ENCODE measurements at places on chromosomes 4 and X. TPM values are rescaled to one million over a fixed set of nuclear protein-coding genes. Genes with fewer than 3 reads are reported as not detected.

GRCh38 chr4:139167774-139168444 is 9.1 kb downstream of the ELF2 start:
- DNase-seq = peak; percentile 78

SOX3 gene
- total RNA-seq = not detected

SLC9B1 gene
- 0.69 TPM for total RNA-seq

GRCh38 chrX:45735571-45735970 is 534.9 kb upstream of the DIPK2B start:
- DNase-seq = no peak

GRCh38 chrX:112759512-112759911 is 79.8 kb upstream of the LHFPL1 start:
- DNase-seq = peak; percentile 81

GRCh38 chr4:79917246-79917645 is 155.8 kb downstream of the ANTXR2 start:
- DNase-seq = peak; percentile 31

GNRHR gene
- total RNA-seq = not detected

ZIC3 gene
- not detected for total RNA-seq

BEX1 gene
- 0.20 TPM for total RNA-seq

- DNase-seq = no peak
Observed at GRCh38 chrX:24965372-24965771, 50.4 kb downstream of the ARX start.

DNA sequence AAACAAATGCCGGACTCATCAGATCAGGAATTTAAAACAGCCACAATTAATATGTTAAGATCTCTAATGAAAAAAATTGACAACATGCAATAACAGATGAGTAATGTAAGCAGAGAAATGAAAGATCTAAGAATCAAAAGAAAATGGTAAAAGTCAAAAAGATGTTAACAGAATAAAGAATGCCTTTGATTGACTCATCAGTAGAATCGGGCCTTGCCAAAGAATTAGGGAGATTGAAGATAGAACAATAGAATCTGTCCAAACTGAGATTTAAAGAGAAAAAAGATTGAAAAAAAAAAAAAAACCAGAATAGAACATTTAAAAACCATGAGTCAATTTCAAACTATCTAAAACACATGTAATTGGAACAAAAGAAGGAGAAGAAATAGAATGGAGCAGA is 25.9 kb upstream of the GUCY1A1 start:
- DNase-seq = peak; percentile 7

SMR3B gene
- total RNA-seq = not detected

ITGB1BP2 gene
- 1.1 TPM for total RNA-seq

- no peak for DNase-seq
Observed at GRCh38 chrX:96707804-96708203, 23.2 kb downstream of the DIAPH2 start.

Data from renal cortical epithelial cell (primary cell).